Amniotic stem cell (primary cell): ENCODE measurements at places on chromosomes 11 and 22.

GRCh38 chr11:61341706-61342105 lies 8.7 kb downstream of the TKFC start:
- no peak for DNase-seq

DNA sequence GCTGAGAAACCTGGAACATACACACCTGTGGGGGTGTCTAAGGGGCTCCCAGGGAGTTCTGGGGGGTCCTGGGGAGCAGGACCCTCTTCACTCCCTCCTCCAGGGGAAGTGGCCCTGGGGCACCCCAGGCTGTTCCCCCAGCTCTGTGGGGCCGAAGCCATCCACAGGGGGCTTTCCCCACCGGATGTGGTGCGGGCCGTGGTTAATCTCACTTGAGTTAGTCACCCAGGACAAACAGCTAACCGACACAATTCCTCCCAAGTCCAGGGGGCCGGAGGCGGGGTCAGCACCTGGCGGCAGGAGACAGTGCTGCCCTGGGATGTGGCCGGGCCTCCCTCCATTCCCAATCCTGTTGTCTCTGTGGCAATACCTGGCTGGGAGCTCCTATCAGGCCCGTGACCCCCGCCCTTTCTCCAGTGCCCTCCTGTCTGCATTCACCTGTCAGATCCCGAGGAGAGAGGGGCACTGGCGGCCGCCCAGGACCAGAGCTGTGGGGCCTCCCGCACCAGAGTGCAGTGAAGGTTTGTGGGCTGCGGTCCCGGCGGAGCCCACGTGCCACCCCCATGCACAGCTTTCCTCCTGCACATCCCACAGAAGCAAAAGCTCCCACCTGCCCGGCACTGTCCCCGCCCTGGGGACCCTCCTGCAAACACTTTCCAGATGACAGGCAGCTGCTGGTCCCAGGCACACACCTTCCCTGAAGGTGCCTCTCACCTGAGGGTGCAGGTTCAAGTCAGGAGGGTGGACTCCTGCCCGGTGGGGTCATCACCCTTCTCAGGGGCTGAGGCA lies 5.2 kb upstream of the MUC5AC start:
- DNase-seq = no peak

- no peak for DNase-seq
Measured at GRCh38 chr11:79371152-79371551, 69.7 kb downstream of the TENM4 start.

- DNase-seq = no peak
Measured at GRCh38 chr11:134333312-134333711, 1.5 kb downstream of the GLB1L2 start.

GRCh38 chr22:38503021-38503420 lies 3.1 kb downstream of the DDX17 start:
- no peak for DNase-seq

DNA sequence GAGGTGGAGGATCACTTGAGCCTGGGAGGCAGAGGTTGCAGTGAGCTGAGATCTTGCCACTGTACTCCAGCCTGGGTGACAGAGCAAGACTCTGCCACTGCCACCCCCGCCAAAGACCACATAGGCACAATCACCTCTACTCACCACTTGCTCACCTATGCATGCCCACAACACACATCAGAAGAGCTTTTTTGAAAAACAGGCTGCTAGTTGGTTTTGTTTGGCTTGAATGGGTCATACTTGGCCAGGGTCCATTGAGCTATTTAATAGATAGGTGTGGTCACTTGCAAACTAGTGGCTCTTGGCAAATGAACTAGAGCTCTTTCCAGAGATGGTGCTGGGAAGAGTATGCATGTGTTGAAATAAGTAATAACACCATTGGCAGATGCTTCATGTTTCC lies 80.1 kb downstream of the EMSY start:
- no peak for DNase-seq

GRCh38 chr11:28110108-28110820 lies 2.1 kb downstream of the METTL15 start:
- peak; percentile 24 for DNase-seq
